ENCODE measurements at places on chromosomes 3 and 15.

DNA sequence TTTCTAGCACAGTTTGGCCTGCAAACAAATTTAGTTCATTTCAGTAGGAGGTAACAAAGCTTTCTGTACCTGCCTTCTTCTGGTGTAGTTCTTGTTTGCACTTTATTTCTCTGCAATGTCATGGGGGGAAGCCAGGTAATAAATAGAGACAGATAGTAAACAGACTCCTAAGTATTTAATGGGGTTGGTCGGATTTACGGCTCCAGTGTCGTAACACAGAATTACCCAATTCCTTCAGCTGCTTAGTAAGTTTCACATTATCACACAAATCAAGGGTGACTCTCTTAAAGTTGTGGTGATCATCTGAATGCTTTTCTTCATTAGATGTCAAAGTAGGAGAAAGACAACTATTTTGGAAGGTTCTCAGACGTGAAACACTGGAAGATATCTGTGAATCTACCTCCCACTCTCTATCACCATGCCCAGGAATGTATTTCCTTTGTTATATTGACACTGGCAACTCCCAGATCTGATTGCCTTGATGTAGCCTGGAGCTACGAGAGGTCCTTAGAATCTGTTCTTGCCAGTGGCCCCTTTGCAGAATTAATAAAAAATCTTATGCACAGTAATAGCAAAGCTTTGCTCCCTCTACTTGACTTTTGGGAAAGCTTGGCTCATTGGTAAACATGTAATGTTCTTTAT, 25.0 kb upstream of the TMC3 start:
- DNase-seq: no peak

GRCh38 chr15:69405110-69405509, 9.0 kb upstream of the KIF23 start:
- no peak for DNase-seq

GRCh38 chr3:10546181-10546624, 40.8 kb upstream of the ATP2B2 start:
- DNase-seq: peak; percentile 50

GRCh38 chr3:12143949-12144504, 14.7 kb downstream of the TIMP4 start:
- DNase-seq: peak; percentile 98

- no peak for DNase-seq
Observed at GRCh38 chr3:117540597-117540996, 831.0 kb downstream of the TUSC7 start.

DNA sequence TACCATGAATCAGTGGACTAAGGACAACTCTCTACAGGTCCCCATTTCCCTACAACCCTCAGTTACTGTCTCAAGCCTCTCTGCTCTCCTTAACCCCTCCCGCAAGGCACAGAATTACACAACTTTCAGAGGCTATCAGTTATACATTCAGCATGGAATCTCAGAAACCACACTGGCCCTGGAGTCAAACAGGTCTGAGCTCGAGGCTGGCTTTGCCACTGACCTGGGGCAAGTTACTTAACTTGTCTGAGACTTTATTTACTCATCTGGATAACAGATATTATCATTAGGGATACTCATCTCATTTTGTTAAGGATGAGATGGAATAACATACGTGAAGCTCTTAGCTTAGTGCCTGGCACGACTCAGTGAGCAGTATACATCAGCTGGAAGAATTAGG, 95.2 kb downstream of the WDR76 start:
- no peak for DNase-seq

DNA sequence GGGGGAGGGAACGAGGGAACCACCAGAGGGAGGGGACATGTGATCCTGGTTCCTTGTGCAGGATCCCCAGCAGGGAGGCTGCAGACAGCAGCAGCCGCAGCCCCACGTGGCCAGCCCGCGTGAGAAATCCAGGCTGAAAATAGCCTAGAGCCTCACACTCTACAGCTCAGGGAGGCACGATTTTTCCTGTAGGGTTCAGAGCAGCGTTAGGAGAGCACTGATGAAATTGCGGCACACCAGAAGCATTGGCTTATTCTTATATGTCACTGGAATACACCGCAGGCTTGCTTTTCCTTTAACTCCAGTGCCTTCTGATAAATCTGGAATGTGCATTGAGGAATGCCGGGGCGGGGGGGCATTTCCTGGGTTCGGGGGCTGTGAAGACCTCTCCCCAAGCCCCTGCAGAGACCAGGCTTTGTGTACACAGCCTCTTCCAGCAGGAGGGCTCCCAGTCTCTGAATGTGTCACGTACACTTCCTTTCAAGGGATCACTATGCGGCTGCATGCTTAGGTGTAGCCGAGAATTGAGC, 193.0 kb downstream of the ATP10A start:
- peak; percentile 84 for DNase-seq

DNA sequence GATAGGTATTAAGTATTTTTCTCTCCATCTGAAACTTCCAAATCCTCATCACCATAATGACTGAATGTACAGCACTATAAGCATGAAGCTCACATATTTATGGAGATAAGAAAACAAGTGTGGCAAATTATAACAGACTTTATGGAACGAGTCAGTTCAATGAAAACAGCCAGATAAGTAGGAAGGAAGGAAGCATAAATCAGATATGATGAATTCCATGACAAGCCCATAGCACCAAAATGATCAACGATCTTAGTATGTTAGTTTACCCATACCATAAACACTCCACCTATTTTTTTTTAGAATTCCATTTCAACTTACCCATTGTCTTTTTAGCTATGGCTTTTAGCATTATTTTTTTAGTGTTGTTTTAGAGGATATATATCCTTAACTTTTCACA, 169.5 kb downstream of the TNIK start:
- DNase-seq: no peak

DNA sequence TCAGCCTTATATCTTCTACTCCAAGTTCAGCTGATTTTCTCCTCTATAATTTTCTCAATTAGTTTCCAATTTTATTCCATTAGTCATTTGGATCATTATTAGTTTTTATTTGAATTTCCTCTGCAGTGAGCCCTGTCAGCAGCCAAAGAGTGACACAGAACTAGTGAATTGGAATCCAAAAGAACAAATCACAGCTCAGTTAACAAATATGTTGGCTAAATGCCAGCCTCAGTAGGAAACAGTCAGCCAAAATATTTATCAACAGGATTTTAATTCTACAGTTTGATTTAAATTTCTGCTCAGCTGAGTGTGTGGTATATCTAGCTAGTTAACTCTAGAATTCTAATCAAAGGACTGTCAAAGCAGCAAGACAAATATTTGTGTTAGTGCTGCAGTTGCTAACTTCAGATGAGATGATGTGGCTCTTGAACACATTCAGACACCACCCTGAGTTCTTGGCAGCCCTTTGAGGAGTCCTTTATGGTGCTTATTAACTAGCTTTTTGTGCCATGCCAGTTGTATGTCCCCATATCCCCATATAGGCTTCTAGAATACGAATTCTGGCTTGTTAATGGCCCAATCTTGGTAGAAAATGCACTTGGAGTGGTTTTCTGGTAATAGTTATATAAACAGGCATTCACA, 194.5 kb downstream of the CPNE4 start:
- no peak for DNase-seq

GRCh38 chr3:98574132-98574531, 19.3 kb downstream of the CPOX start:
- DNase-seq: no peak

DNA sequence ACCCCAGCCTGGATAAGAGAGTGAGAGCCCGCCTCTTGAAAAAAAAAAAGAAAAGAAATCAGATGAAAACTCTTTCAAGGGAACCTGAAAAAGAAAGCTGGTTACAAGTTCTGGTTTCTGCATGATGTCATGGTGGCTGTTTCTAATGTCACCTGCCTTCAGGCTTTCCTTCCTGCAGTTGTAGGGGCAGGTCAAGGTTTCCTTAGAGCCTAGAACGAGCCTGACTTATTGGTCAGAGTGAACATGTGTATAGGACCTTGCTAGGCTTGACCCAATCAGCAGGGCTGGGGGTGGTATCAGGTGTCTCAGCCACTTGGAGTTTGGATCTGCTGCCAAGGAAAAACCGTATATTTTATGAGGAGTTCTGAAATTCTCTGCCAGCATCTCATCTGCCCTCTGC, 3.8 kb downstream of the IVD start:
- DNase-seq: no peak

DNA sequence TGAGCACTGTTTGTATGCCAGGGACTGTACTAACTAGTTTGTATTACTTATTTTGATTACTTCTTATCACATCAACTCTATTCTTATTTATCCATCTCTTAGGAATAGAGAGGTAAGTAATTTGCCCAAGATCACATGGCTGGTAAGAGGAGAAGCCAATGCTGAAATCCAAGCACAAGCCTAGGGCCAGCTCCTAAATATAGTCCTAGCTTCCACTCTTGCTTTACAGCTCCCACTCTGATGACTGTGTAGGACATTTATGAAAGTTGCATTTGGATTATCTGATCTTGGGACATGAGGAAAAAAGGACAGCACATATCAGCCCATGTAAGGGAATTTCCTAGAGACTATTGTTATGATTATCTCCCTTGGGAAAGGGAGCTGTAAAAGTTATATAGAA, 58.1 kb downstream of the GTF2E1 start:
- no peak for DNase-seq

DNA sequence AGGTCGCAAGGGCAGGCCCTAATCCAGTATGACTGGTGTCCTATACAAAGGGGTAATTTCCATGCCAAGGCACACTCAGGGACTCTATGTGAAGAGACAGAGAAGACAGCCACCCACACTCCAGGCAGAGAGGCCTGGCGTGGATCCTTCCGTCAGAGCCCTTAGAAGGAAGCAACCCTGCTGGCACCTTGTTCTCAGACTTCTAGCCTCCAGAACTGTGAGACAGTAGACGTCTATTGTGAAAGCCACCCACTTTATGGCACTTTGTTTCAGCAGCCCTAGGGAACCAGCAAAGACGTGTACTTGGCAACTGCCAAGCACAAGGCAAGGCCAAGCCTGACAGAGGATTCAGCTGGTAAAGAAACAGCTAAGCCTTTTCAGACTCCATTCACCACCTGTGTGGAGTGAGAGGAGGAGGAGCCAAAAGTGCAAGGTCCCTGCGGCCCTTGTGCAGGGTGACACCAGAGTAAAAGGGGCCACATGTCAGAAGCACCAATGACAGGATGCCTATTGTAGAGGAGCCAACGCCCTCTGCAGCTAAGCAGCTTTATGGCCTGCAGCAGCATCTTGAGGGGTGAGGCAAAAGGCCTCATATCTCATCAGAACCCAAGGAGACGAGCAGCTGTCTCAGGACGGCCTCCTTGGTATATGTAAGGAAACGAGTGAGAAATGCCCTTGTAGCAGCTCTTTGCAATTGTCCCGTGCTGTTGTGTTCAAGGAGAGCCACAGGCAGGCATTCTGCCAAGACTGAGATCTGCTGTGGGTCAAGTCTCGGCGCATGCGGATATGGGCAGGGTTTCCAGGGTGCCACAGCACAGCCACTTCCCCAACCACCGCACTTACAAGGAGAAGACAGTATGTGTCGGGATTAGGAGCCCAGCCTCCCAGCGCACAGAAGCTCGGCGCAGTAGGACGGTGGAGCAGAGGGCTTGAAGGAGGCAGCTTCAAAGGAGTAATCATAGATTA, 121.5 kb upstream of the LIPC start:
- DNase-seq: no peak

DNA sequence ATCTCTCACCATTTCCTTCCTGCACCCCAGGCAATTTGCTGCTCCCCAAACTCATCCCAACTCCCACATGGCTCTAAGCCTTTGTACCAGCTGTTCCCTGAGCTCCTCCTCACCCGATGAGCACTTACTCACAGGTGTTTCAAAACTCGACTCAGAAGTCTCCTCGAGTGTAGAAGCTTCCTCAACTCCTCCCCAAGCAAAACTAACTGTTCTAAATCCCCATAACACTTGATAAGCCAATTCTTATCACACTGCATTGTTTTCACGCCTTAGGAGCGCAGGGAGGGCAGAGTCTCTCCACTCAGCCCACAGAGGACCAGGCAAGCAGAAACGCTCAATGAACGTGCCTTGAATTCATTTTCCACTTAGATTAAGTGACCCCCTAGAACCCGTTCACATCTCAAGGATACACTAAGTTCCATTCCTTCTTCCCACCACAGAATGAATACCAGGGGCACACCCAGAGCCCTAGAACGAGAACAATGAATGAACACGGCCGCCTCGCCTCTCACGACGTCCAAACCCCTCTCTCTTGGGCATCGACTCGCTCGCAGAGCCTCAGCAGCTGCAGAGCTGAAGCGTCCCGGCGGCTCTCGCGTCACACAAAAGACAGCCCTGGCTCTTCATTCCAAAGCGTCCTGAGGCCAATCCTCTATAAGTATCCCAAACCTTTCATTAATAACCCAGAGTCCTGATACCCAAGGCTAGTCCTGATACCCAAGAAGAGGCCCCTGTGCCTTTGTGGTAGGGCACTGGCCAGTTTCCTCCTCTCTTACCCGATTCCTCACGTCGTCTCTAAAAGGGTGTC, 1.1 kb downstream of the RAF1 start:
- DNase-seq: peak; percentile 74

DNA sequence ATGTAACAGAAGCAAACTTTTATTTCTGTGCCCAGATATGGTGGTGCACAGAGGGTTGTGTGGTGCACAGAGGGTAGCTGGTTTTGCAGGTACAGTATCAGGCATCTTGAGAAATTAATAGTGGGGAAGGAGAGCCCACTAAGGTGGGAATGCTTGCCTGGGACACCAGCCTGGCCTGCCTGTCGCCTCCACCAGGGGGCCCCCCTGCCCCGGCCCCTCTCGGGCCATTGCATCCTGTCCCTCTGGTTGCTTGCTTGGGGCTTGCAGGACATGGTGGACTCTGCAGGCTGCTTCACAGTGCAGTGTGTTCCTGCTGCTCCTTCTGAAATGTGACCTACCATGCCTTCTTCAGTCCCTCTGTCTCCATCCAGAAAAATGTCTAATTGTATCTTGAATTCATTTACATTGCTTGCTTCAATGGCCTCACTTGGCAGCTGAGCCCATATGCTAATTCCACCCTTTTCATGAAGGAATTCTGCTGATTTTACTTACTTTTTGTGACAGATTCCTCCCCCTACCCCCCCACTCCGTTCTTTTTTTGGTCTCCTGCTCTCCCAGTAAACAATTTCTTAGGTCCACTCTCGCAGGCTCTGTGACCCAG, 73.6 kb downstream of the EEFSEC start:
- no peak for DNase-seq

- no peak for DNase-seq
Observed at GRCh38 chr3:109927161-109927560, 589.8 kb upstream of the DPPA4 start.

GRCh38 chr3:148223266-148223665, 474.4 kb upstream of the AGTR1 start:
- DNase-seq: no peak

DNA sequence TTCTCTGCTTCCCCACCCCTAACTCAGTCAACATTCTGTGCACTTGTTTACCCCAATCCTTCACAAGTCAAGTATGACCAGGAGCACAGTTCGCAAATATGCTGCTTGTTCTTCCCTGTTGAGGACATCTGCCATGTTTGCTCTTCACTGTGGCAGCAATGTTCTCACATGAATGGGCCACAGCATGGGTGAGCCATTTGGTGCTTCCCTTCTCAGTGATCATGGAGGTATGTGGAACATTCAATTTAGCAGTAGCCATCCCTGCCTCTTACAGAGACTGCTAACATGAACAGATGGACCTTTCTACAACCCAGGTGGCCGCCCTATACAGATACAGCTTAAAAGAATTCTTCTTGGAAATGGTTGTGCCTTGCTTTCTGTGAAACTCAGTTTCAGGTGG, 660.1 kb upstream of the SGO1 start:
- DNase-seq: no peak
